Stimulated activated CD8-positive, alpha-beta memory T cell treated with anti-CD3 and anti-CD28 coated beads, Interleukin-2, amount 100 ng/mL, for 1 hour (primary cell): ENCODE measurements at places on chromosomes 5 and 9.

DNA sequence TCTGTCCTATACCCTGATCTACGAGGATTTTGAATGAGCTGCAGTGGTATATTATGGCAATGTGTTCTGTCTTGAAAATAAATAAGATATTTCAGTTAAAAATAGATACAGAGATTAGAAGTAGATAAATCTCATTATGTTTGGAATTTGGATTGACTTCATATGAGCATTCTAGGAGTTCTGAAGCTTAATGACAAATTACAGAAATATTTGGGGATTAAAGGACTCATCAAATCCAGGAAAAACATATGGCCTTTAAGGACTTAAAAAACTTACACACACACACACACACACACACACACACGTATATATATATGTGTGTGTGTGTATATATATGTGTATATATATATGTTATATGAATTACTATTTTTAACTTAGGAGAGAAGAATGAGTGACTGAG lies 446.9 kb upstream of the CD180 start:
- DNase-seq = no peak

DNA sequence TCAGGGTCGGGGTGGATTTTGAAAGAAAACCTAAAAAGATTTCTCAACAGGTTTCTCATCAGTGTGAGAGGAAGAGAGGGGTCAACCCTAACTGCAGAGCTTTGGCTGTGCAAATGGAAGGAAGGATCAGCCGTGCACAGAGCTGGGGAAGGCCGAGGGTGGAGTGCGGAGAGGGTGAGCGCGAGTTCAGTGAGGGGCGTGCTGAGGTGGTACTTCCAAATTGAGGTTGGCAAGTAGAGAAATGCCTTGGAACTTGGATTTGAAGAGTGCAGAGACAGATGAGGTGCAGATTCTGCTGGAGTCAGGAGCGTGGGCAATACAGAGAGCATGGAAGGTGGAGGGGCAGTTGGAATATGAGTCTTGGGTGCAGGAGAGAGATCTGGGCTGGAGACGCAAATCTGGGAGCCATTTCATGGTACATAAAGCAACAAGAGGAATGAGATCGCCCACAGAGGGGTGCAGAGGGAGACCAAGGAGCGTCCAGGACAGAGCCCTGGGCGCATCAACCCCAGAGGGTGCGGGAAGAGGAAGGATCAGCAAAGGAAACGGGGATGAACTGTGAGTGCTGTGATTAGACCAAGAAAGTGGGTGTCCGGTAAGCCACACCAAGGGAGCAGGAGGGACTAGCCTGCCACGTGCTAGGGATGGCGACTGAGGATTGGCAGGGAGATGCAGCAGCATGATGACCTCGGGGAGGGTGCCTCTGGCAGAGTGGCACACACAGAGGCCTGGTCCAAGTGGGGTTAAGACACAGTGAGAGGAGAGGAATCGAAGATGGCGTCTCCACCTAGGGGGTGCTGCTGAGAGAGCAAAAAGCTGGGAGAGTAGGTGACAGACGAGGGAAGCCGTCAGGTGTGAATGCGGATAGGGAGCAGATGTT lies 105.8 kb downstream of the ADAMTS2 start:
- no peak for DNase-seq

DNA sequence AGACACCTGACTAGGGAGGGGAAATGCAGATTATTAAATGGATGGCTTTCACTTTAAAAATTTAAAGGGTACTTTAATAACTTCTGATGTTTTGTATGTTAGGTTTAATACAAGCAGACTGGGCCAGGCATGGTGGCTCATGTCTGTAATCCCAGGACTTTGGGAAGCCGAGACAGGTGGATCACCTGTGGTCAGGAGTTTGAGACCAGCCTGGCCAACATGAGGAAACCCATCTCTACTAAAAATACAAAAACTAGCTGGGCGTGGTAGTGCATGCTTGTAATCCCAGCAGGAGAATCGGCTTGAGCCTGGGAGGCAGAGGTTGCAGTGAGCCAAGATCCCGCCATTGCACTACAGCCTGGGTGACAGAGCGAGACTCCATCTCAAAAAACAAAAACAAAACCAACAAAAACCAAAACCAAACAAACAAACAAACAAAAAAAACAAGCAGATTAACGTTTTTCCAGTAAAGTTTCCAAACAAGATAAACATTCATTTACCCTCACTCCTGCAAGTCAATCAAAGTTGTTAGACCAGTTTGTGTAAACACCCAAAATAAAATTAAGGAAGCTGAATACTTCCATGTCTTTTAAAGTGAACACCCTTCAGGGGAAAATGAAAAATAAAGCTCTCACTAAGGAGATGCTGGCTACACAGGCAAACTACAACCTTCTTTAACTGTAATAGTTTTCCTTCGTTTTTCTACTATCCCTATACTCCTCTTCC lies 14.1 kb downstream of the ETF1 start:
- DNase-seq = no peak

DNA sequence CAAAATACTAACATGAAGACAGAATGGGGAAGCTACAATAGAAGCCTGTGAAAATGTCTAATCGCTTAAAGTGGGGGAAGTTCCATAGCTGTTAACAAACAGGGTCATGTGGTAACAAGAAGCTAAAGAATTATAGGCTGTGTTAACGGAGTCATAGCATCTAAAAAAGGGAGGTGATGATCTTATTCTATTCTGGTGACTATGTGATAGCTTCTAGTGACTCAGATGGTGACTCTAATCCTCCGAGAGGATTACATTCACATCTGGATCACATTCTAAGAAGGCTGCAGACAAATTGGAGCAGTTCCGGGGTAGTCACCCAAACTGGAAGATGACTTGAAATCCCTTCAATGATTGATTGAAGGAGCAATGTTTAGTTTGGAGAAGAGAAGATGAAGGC lies 142.1 kb downstream of the LIFR start:
- no peak for DNase-seq

GRCh38 chr9:98989036-98990000 lies 45.6 kb downstream of the COL15A1 start:
- no peak for DNase-seq

DNA sequence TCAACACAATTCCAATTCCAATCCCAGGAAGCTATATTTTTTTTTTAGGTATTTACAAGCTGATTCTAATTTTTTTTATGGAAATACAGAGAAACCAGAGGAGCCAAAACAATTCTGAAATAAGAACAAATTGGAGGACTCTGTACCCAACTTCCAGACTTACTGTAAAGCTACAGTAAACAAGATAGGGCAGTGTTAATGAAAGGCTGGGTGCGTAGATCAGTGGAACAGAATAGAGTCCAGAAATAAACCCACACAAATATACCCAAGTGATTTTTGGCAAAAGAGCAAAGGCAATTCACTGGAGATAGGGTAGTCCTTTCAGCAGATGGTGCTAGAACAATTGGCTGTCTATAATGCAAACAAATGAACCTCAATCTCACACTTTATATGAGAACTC lies 50.6 kb downstream of the WHRN start:
- no peak for DNase-seq

- no peak for DNase-seq
Observed at GRCh38 chr9:133071484-133072150, 9.8 kb downstream of the CEL start.

GRCh38 chr5:89127191-89127590 lies 244.2 kb upstream of the MEF2C start:
- no peak for DNase-seq

- DNase-seq = no peak
Observed at GRCh38 chr5:177421062-177421798, 5.2 kb upstream of the GRK6 start.

GRCh38 chr5:84682531-84682930 lies 297.9 kb upstream of the EDIL3 start:
- no peak for DNase-seq

- no peak for DNase-seq
Observed at GRCh38 chr9:32725066-32725860, 58.1 kb upstream of the TMEM215 start.

DNA sequence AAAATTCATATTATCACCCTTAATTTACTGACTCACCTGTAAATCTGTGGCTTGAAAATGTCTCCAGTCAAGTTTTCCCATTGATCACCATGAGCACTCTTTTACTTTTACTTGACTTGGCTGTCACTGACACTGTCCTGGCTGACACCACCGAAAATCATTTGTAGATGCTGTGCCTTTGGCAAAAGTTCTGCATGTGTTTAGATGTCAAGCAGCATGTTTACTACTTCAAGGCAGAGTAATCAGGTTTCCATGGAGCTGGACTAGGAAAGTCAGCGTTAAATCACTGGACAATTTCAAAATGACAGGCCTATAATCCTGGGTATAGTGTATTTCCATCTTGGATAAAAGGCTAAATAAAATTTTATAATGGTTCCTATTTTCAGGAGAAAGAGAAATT lies 1530.6 kb upstream of the CDH6 start:
- no peak for DNase-seq

GRCh38 chr5:33490071-33490665 lies 49.4 kb downstream of the TARS1 start:
- DNase-seq = no peak

DNA sequence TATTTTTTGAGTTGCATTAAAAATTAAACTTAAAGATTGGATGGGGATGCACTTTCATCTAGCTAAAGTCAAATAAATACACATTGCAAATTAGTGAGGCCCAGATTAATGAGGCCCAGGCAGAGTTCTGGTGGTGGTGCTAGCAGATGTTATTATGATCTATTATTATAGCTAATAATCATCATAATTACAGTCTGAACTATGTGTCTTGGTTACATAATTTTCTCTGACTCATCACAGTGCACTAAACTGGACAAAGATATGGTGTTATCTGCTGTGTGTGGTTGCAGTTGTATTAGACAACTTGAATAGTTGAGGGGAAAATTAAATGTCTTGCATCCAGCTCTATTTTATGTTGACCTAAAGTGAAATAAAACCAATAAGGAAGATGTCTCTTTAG lies 568.8 kb downstream of the TLR4 start:
- no peak for DNase-seq

DNA sequence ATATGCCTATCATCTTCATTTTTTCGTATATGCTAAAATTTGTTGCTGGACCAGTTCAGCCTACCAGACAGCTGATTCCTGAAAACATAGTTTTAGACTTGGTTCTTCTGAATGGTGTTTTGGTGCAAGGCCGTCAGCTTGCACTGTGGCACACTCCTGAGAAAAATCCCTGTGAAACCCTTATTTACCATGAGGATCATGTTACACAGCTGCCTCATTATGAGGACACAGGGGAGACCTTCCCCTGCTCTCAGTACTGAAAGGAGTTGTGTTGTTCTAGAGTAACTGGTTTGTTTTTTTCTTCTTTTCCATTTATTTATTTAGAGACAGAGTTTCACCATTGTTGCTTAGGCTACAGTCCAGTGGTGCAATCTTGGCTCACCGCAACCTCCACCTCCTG lies 37.6 kb downstream of the MAST4 start:
- DNase-seq = no peak

DNA sequence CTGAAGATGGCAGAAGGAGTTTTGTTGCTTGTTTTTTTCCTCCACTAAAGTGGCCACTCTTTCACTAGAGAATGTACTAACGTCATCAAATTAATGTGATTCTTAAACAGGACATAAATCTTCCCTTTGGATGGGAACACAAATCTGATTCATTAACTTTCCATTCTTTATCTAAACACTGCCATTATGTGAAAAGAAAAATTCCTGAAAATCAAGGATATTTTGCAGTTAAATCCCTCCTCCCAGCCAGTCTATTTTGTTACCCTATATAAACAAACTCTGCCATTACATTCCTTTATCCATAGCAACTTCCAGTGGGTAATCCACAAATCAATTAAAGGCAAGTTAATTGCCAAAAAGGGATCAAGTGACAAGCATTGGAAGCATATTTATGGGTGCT lies 546.5 kb downstream of the PDE4D start:
- no peak for DNase-seq

DNA sequence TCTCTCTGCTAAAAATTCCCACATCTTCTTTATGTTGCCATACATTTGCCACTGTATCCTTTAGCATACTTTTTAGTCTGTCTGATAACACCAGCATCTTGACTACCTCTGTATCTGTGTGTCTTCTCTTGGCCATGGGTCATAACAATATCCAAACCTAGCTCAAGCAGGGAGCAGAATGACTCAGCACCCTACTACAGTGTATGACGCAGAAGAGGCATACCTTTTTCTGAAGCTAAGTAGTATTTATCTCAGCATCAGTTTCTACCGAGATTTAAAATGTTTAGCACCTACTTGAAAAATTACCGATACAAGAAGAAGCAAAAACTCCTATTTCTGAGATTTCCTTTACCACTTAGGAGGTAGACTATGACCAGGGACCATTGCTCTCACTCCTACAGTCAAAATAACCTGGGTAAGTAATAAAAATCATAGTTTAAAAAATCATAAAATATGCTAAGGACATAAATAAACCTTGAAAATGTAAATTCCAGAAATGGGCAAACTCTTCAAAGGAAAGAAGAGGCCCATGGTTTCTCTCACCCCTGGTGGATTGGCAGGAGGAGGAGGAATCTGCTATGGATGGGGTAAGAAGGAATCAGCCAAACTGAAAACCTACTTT lies 286.5 kb downstream of the MAST4 start:
- DNase-seq = no peak

- DNase-seq = no peak
Observed at GRCh38 chr9:97505845-97506244, 4.4 kb downstream of the TMOD1 start.

GRCh38 chr9:98584059-98584458 lies 124.7 kb downstream of the GABBR2 start:
- no peak for DNase-seq

DNA sequence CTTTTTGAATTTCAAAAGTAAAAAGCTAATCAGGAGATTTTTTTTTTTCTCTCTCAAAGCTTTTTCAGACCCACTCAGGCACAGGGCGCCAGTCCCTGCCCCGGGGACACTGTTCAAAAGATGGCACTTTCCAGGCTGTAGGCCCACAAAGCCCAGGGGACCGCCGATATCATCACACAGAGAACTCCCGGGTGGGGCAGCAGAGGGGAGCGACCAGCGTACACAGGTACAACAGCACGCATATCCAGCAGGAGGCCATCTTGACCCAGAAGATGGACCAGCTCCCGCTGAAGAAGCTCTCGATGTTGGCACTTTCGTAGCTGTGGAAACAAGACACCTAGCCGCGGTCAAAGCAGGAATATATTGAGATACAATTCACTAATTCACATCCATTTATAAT lies 108.3 kb downstream of the THBS4 start:
- no peak for DNase-seq

GRCh38 chr5:140351609-140352334 lies 5.4 kb upstream of the HBEGF start:
- DNase-seq = peak; percentile 17

- DNase-seq = peak; percentile 16
Observed at GRCh38 chr5:154221371-154221896, 30.9 kb downstream of the GALNT10 start.

DNA sequence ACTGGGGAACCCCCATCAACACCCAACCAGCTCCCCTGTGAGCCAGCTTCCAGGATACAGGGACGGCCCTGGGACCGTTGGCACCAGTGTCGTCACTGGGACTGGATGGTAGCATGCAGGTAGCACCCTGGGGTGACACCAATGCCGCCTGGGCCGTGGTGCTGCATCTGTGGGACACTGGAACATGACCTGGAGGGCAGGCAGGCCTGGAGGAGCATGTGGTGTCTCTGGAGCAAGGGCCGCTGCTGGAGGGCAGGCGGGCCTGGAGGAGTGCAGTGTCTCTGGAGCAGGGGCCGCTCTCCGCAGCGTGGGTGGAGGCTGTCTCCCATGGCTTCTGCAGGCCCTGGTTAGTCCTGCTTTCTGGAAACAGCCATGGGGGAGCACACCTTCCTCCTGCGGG lies 13.1 kb downstream of the LPCAT1 start:
- DNase-seq = no peak

GRCh38 chr5:147481376-147481775 lies 28.5 kb downstream of the DPYSL3 start:
- no peak for DNase-seq

- no peak for DNase-seq
Observed at GRCh38 chr9:70571258-70571657, 156.8 kb upstream of the KLF9 start.
